ENCODE measurements at places on chromosomes 7 and 10.

DNA sequence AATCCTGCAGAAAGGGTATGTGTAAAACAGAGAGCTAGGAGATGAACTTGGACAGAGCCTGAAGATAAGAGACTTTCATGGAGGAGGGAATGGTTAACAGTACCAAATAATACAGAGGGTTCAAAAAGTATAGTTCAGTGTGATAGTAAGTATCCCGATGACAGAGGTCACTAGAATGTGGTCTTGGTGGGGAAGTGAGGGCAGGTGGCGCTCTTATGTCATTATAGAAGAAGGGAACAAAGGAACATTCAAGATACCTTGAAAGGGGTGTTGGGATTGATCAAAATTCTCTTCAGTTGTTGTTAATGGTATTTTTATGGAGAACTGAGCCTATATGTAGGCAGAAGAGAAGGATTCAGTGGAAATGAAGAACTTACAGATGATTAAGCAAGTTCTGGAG lies 312.5 kb downstream of the SUGCT start:
- DNase-seq, result no peak

DNA sequence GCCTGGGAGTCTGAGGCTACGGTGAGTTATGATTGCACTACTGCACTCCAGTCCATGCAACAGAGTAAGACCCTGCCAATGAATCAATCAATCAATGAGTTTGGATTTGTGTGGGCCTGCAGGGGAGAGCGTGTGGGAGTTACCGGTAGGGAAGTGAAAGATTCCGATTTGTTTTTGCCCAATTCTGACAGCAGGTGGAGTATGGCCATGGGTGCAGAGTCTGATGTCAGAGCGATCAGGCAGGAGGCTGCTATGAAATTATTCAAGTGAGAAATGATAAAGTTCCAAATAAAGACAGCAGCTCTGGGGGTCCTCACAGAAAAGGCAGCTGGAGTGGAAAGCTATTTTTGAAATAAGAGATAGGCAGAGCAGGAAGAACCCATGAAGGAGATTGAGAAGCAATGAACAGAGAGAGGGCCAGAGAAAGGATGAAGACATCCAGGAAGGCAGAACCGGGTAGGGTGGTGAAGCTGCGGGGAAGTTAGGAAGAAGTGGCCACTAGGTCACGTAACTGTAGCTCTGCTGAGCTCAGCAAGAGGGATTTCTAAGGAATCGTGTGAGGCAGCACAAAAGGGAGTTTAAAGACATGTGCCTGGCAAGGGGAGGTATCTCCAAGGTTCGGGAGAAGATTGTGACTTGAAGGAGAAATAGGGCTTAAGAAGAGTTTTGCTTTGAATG lies 93.7 kb upstream of the NMT2 start:
- DNase-seq, result no peak

GRCh38 chr7:151732292-151732691 lies 144.6 kb downstream of the PRKAG2 start:
- no peak for DNase-seq

- DNase-seq, result no peak
Measured at GRCh38 chr10:91974960-91975359, 51.4 kb downstream of the BTAF1 start.

- DNase-seq, result no peak
Measured at GRCh38 chr10:132532749-132533560, 4.6 kb upstream of the INPP5A start.

DNA sequence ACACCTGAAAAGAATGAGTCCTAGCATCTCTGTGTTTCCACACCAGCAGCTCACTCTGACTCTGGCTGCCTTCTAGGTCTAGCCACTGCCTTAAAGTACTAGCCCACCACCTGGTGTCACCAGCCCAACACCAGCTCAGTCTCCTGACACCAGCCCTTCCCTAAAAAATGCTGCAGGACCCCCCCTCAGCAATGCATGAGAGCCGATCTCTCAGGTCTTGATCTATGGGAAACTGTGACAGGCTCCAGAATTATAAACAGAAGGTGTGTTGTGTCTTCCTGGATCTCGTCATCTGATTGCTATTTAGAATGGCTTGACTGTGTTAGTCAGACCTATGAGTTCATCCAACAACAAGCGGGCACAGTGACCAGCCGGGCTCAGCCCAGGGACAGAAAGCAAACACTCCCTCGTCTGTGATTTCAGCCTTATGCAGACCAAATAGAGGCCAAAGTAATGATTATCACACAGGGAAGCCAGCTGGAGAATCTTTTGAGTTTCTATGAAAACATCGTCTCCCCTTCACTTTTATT lies 66.6 kb downstream of the CUBN start:
- no peak for DNase-seq

DNA sequence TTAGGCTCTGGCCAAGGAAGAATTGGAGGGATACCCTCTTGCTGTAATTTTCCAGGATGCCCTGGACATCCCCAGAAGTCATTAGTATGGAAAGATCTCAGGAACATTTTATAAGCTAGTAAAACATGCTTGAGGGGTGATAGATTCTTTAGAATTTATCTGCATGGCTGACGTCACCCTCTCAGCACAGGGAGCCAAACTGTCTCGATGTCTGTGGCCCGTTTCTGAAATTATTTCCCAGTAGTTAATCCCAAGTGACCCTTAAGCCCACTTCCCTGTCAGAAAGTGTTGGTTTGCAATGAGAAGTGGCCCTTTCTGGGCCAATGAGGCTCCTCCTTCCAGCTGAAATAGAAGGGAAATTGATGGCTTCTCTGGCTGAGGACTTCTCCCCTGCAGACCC lies 184.5 kb upstream of the BMPER start:
- no peak for DNase-seq

DNA sequence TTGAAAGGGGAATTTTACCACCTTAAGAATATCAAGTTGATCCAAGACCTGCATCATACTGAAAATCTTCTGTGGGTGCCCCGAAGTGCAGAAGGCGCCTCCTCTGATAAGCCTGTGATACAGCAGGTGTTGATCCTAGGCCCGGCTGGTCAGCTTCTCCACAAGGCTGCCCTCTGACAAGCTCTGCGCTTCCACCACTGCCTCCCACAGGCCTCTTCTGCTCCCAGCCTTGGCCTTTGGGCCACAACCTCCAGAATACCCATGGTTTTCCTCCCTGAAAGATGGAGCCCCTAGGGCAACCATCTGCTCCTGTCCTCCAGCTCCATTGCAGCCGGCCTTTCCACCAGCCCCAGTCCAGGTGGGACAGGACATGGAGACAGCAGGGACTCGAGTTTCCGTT lies 5.6 kb upstream of the OGDHL start:
- DNase-seq, result no peak

GRCh38 chr7:83053965-83054364 lies 108.7 kb downstream of the PCLO start:
- no peak for DNase-seq

DNA sequence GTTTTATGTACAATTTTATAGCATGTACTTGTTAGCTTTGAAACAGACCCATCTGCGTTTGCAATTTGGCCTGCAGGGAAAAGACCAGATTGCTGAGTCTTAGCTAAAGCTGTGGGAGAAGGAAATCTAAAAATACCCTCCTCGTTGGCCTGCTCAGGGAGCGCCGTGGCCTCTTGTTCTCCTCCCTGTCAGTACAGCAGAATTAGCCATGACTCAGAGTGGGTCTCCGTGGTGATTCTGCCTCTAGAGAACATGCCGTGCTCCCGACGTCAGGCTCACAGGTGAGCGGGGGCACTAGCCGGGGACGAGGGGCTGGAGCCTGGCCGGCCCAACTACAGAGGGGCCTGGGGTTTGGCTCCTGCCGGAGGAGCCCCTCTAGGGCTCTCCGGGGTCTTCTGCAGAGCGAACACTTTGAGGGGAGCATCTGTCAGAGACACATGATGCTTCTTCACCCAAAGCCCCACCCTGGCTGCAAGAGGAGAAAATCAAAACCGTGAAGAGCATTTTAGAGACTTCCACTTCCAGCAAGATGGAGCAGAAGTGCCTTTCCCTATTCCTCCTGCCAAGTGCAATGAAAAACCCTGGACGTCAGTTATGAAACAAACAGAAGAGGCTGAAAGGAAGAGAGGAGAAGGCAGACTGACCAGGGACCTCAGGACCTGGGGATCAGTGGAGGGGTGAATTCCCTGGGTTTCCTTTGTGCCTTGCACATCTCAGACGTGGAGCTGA lies 98.9 kb downstream of the LHPP start:
- DNase-seq, result no peak

DNA sequence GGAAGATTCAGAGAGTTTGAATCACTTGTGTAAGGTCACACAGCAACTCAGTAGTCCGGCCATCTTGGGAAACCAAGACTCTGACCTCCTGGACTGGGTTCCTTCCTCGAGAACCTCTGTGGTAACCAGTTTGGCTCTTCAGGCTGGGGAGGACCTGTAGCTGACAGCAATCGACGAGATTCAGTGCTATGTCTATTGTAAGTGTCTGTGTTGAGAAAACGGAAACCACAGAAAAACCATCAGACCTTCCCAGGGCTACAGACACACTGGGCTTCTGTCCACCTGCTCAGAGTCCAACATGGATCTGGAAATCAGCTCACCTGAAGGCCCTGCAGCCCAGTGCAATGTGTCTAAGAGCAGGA lies 403.7 kb downstream of the RPS24 start:
- DNase-seq, result no peak

DNA sequence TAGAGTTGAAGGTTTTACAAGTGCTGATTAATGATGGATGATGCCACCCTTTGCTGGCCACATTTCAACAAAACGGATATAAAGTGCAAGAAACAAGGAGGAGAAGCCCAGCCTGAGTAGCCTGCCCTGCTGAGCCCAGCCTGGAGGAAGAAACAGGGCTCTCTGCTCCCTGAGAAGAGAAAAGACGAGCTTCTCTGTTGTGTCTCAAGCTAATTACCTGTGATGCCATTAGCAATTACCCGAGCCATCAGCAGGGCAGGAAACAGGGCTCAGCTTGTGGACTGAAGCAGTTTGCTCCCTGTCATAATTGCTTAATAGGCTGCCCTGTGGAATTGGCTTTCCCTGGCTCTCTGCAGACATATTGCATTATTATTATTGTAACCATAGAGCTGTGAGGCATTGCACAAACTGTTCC lies 709.3 kb upstream of the AUTS2 start:
- no peak for DNase-seq

GRCh38 chr10:22997096-22997495 lies 69.2 kb downstream of the ARMC3 start:
- peak; percentile 4 for DNase-seq

DNA sequence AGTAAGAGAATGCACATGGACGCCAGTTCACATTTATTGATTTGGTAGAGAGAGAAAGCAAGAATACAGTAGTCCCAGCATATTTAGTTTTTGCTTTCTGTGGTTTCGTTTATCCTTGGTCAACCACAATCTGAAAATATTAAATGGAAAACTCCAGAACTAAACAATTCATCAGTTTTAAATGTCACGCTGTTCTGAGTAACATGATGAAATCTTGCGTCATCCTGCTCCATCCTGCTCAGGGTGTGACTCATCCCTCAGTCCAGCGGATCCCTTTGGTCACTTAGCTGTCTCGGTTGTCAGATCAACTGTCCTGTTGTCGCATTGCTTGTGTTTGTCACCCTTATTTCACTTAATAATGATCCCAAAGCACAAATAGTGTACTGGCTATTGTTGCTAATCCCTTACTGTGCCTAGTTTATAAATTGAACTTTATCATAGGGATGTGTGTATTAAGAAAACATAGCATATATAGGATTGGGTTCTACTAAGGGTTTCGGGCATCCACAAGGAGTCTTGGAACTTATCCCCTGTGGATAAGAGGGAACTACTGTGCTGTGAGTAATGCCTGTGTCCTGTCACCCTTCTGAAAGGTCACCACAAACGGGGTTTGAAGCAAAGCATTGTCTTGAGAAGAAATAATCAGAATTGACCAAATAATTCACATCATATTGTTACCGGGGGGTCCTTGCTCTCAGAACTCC lies 73.6 kb downstream of the OTUD1 start:
- no peak for DNase-seq

GRCh38 chr10:102630663-102631062 lies 13.6 kb upstream of the TRIM8 start:
- no peak for DNase-seq

- DNase-seq, result no peak
Measured at GRCh38 chr10:119166118-119166500, 595 bp upstream of the SFXN4 start.
